ENCODE measurements at places on chromosomes 5 and 9. TPM values are rescaled to one million over a fixed set of nuclear protein-coding genes. Genes with fewer than 3 reads are reported as not detected.

The ORM2 gene
- total RNA-seq: not detected

The SOHLH1 gene
- total RNA-seq: not detected

The FAM153A gene
- 1.4 TPM for total RNA-seq

The PCDHA1 gene
- not detected for total RNA-seq

The CER1 gene
- not detected for total RNA-seq

The RASEF gene
- total RNA-seq: 0.03 TPM

The PCDHGA8 gene
- 9.7 TPM for total RNA-seq

The CCIN gene
- not detected for total RNA-seq

The TMEM8B gene
- total RNA-seq: 13.8 TPM
